Anterior cingulate cortex (tissue), 58 donors: ENCODE measurements at places on chromosomes 3 and 15.
A peak's percentile ranks its signal among the peaks of the same experiment; 100 is the strongest.

DNA sequence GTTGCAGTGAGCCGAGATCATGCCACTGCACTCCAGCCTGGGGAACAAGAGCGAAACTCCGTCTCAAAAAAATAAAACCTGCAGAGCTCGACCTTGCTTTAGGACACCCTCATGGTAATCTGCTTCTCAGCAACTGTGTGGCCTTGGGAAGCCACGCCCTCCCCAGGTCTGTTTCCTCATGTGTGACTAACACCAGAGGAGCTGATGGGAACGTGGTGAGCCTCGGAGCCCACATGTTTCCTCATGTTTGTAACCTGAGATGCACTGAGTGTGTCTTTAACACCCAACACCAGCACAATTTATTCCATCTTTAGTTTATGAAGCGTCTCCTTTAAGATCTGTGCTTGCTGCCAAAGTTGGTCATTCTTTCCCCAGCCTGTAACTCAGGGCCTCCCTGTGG, 142.8 kb downstream of the OCA2 start:
- no peak for DNase-seq

- no peak for DNase-seq
Measured at GRCh38 chr3:49397470-49397869, 14.3 kb downstream of the RHOA start.

DNA sequence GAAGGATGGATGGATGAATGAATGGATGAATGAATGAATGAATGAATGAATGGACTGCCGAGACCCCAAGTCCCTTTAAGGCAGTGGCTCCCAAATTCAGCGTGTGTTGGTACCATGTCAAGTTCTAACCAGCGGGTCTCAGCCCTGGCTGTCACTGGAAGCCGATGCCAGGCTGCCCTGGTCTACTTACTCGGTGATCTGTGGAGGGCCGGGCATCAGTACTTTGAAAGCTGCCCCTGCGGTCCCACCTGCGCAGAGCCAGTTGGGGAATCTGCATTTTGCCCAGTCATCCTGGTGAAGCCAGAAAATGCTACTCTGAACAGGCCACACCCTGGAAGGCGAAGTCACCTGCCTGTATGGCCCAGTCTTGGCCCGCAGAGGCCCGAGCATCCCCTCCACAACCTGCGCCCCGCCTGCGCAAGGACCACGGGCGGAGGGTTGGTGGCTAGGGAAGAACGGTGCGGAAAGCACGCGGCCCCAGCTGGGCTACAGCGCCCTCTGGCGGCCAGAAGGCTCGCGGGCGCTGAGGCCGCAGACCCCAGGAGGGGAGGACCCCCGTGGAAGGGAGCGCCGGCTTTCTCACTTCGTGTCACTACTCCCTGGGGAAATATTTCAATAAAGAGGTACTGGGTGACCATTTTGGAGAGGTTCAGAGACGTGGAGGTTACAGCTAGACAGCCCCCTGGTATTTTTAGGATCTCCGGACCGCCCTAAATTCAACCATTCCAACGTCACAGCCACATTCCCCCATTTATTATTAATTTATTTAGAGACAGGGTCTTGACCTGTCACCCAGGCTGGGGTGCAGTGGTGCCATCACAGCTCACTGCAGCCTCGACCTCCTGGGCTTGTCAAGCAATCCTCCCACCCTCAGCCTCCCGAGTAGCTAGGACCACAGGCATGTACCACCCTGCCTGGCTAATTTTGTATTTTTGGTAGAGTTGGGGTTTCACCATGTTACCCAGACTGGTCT, 34.9 kb downstream of the PRKCD start:
- peak; percentile 11 for DNase-seq

DNA sequence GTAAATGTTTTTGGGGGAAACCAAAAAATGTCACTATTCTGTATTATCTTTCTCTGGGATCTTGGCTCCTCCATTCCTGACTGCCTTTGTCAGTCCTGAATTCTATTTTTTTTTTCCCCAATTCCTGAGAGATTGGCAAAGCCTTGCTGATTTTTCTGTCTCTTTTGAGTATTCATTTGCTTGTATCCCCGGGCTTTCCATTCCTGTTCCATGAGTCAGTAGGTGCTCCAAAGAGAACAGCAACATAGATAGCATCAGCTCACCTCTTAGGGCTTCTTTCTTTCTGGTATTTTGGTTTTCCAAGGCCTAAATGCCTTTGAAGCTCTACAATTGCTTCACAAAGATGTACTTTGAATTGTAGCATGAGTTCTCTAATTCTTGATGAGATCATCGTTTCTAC, 271.7 kb upstream of the LRRC3B start:
- DNase-seq = no peak

DNA sequence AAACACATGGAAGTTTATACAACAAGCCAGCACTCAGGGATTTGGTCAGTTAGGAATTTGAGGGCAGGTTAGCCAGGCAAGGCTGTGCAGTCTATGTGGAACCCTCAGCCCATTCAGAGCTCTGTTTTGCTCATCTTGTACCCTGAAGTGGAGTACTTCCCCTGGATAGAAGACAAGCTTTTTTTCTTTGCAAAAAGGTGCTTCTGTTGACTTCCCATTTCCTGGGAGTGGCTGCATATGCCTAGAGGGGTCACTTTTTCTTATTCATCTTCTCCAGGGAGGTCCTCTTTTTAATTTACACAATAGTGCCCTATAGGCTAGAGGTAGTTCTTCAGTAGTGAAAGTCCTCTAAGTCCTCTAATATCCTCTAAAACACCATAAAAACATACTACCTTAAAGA, 225.0 kb upstream of the P2RY1 start:
- DNase-seq = no peak

DNA sequence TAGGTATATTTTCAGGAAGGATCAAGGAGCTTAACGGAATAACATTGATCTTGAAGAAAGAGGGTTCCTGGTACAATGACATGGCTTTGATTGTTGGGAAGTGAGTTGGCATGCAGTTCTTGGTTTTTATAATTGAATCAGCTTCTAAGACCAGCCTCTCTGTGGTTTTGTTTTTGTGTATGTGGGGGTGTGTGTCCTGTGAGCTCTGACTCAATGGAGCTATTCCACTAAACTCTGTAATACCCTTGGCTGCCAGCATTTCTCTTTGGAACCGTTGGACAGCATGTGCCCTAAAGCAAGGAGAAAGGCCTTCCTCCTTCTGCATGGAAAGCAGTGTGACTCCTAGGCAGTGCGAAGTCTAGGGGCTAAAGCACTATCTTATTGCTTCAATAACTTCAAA, 124.8 kb downstream of the EDEM1 start:
- no peak for DNase-seq

DNA sequence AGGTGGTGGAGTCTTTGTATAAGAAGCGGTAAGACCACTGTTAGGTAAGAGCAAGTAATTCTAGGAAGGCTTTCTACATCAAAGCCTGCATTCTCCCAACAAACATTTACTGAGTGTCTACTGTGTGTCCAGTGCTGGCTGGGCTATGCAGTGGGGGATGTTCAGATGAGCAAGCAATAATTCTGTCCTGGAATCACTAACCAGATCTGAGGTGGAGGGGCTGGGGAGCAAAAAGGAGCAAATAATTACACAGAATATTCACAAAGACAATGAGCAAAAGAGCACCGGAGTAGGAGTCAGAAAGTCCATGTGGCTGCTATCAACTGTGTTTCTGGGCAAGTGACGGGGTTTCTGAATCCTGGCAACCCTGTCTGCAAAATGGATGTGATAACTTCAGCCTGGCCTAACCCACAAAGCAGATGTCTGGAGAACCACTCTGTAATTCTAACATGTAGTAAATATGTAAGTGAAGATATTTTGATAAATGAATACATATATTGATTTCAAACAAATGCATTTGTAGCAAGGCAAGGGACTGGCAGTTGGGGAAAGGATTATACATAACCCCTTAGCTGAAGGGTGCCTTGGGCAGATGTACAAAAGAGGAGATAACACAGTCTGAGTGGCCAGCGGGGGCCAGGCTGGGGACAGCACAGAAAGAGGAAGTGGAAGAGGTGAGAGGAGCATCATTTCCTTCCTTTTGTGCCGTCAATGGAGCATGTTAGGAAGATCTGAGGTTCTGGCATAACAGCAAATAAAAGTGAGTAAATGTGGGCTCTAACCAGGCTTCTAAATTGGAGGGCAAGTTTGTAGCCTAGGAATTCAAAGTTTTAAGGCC, 28.8 kb downstream of the CYP8B1 start:
- DNase-seq = no peak

GRCh38 chr15:63633312-63633711, 36.1 kb downstream of the FBXL22 start:
- DNase-seq = no peak

GRCh38 chr3:155354658-155355057, 61.2 kb upstream of the STRIT1 start:
- DNase-seq = no peak

DNA sequence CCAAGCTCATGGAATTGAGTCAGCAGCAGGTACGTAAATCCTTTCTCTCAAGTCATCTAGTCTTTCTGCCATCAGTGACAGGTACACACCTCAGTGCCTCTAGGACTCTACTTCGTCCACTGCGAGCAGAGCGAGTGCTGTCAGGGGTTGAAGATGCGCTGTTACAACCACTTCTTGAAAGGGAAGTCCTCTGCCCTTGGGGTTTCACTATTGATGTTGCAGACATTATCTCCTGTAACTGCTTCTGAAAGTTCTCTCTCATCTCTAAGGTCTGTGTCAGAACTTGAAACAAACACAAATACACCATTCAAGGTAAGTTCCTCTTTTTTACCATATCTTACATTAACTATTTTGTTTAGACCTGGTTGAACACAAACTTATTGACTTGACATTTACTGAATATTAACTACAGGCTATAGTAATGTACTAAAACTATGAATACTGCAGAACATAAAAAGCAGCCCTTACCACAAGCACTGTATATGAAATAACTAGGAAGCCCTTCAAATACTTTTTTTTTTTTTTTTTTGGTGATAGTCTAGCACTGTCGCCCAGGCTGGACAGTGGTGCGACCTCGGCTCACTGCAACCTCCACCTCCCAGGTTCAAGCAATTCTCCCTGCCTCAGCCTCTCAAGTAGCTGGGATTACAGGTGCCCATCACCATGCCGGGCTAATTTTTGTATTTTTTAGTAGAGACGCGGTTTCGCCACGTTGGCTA, 41.5 kb downstream of the TOPBP1 start:
- no peak for DNase-seq

- no peak for DNase-seq
Measured at GRCh38 chr3:882533-882932, 210.3 kb upstream of the CNTN6 start.

DNA sequence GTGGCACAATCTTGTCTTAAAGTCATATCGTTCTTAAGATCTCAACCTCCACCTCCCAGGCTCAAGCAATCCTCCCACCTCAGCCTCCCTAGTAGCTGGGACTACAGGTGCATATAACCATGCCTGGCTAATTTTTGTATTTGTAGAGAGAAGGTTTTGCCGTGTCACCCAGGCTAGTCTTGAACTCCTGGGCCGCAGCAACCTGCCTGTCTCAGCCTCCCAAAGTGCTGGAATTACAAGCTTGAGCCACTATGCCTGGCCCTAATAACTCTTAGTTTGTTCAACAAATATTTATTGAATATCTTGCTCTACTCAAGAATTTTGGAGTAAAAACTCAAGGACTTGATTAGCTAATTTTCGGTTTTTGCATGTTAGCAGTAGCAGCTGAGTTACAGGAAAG, 19.4 kb upstream of the EDEM1 start:
- no peak for DNase-seq

- no peak for DNase-seq
Measured at GRCh38 chr3:99966662-99967416, 147.5 kb downstream of the FILIP1L start.

GRCh38 chr3:71304684-71305083, 278.8 kb downstream of the FOXP1 start:
- DNase-seq = no peak

- DNase-seq = no peak
Measured at GRCh38 chr3:104126864-104127553, 1239.7 kb upstream of the ALCAM start.

GRCh38 chr3:45682786-45683185, 6.4 kb upstream of the SACM1L start:
- no peak for DNase-seq

- DNase-seq = no peak
Measured at GRCh38 chr3:134804508-134805480, 9.7 kb downstream of the EPHB1 start.

DNA sequence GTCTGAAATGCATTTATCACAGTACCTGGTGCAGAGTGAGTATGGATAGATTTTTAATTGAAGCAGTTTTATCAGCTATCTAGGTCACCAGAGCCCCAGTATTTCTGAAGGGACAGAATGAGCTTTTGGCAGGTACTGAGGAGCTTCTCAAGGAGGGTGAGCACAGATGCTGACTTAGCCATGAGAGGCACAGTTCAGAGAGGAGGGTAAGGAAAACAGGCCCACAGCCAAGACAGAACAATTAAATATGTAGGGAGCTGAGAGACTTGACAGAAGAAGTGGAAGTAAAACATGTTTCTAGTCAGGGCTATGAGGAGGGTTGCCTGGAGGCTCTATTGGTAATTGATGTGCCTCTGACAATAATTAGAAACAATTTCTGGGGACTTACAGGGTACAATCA, 20.1 kb downstream of the ZNF80 start:
- no peak for DNase-seq

DNA sequence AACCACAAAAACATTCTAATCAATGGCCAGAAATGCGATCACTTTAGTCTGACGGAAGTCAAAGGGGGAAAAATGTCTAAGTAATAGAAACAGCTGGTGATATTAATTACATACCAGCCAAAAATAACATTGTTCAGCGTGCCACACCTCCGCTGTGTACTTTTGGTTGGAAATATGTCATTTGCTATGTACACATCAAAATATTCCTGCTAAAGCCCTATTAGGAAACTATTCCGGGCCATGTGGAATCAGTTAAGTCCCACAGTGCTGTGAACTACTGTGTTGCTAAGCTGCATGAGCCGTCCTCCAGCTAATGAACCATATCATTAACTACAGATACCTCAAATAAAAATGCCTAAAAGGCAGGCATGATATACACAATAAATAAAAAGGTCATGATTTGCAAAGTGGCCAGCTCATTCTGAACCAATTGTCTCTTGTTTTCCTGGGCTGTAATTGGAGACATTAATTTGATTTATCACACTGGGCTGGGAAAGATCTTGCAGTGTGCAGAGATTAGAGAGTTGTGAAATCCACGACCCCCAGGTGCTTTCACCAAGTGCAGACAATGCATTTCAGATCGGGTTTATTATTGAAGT, 200.5 kb upstream of the LRTM1 start:
- DNase-seq = no peak

DNA sequence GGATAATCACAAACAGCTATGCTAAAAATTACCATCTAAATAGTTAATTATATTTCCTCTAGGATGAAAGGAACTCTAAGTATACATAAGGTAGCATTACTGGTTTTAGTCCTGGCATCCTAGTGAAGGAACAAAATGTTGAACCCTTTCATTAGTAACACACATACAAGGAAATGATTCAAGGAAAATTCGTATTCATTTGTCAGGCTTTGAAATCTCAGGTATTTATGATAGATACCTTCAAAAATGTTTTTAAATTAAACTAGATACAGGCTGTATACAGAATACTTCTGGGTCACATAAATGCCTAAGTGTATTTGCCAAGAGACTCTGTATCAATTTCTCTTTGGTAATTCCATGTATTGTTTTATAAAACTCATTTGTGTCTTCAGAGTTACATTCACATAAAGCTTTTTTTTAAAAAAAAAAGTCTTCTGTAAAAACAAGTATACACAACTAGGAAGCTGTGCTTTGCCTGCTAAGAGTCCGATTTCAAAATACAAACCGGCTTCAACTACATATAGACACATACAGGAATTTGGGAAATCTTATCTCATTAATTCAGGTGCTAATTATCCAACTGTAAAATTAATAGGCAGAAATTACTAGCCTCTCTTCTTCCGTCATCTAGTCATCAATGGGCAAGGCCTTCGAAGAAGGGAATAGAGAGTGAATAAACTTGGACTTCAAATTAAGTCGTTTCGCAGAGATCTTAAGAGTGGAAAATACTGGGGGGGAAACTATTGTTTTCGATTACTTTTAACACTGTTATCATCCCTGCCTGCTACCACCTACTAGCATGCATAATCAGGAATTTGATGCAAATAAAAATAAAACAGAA, 1.3 kb downstream of the SECISBP2L start:
- no peak for DNase-seq
